ENCODE measurements at places on chromosomes 1 and 21.

DNA sequence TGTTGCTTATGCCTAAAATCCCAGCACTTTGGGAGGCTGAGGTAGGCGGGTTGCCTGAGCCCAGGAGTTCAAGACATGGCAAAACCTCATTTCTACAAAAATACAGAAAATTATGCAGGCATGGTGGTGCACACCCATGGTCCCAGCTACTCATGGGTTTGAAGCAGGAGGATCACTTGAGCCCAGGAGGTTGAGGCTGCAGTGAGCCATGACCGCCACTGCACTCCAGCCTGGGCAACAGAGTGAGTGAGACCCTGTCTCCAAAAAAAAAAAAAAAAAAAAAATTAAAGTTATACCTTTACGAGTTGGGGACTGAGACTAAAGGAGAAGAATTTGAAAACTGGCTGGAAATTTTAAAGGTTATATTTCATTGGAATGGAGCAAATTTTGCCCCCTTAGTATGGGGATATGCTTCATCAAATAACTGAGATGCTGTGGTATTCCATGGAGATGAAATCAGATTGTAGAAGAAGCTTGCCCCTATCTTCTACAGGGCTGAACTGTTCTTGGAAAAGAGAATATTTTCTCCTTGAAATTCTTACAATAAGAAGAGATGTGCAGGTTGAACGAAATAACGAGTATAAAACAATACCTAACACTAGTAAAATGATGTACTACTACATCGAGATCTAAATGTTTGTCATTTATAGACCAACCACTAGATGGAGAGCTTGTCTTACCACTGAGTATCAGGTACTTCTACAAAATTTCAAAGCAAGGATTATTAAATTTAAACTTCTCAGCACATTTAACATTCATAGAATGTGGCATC, 34.9 kb upstream of the SCYL3 start:
- no peak for DNase-seq

DNA sequence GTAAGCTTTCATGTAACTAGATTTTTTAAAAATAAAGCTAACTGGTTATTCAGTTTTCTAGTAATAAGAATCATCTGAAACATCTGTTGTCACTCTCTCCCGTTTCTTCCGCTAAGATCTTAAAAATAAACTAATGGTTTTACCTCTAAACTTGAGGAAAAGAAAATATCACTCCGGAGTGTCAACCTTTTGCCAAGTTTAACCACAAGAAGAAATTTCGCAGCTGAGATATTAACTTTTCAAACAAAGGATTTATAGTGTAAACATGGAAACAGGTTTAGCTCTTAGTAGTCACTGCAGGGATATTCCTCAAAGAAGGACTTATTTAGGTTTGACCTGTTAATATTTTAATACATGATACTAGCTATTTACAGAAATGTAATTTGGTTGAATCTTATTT, 954.9 kb downstream of the ADGRL2 start:
- DNase-seq = no peak

DNA sequence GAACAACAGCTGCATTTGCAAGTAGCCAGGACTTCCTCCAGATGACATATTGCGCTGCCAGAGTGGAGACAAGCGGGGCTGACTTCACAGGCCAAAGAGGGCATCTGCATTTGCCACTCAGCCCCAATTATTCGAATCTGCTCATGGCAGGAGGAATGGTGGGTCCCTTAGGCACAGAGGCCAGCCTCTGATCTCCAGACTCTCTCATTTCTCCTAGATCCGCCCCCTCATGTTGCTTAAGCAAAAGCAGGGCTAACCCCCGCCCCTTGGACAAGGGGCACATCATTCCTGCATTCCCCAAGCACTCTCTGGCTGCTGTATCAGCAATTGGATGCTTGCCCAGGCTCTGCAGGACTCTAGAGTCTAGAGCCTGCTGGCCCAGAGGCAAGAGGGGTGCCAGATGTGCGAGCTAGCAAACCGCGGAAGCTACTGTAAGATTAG, 262.4 kb downstream of the ST6GALNAC3 start:
- DNase-seq = peak; percentile 78

- DNase-seq = no peak
Observed at GRCh38 chr1:37461698-37462436, 12.5 kb upstream of the ZC3H12A start.

- DNase-seq = no peak
Observed at GRCh38 chr1:51956528-51957509, 33.7 kb downstream of the RAB3B start.

DNA sequence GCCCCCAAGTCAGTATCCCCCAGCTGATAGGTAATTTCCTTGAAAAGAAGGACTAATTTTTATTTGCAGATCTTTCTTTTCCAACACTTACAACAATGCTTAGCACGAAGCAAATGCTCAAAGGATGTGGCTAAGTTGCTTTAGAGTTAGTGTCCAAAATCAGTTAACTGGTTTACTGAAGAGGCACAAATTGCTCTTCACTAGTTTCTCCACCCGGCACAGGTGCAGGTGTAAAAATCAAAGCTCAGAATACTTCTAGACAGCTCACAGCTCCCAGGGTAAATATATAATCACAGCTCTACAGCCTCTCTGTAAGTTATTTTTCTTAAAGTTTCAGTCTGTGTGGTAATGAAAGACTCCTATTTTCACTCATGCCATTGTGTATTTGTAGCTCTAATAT, 361.8 kb downstream of the NEGR1 start:
- no peak for DNase-seq

GRCh38 chr1:156550346-156550745, 22.0 kb downstream of the IQGAP3 start:
- no peak for DNase-seq

- peak; percentile 21 for DNase-seq
Observed at GRCh38 chr1:69737527-69738185, 169.9 kb downstream of the LRRC7 start.

All from right hindlimb (tissue), 1 donor.